NCI-H526 treated with DMSO at 0.1 percent for 48 hours (cell line): ENCODE measurements at places on chromosomes 13 and 19.

- DNase-seq: no peak
These were observed 911.3 kb upstream of the GPC6 start for GRCh38 chr13:92315265-92315664.

DNA sequence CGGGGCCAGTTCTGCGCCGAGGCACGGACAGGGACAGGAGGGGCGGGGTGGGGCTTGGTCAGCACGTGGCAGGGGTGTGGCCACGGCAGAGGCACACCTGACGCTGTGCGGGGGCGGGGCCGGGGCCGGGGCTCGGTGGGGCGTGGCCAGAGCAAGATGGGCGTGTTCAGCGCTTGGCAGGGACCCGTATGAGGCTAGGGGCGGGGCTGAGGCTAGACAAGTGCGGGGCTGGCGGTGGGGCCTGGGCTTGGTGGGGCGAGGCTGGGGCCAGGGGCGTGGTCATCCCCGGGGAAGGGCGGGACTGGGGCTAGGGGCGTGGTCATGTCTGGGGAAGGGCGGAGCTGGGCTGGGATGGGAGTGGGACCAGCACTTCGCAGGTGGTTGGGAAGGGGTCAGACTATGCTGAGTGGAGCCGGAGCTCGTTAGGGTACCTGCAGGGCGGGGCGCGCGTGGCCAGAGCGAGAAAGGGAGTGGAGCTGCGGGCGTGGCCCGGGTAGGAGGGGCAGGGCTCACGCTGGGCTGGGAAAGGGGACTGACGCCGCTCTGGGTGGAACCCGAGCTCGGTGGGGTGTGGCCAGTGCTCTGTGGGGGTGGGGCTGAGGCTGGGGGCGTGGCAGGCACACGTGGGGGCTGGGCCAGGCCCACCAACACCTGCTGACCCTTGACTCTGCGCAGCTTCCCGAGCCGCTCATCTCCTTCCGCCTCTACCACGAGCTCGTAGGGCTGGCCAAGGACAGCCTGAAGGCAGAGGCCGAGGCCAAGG lies 12.8 kb downstream of the POLR2E start:
- peak; percentile 82 for DNase-seq

DNA sequence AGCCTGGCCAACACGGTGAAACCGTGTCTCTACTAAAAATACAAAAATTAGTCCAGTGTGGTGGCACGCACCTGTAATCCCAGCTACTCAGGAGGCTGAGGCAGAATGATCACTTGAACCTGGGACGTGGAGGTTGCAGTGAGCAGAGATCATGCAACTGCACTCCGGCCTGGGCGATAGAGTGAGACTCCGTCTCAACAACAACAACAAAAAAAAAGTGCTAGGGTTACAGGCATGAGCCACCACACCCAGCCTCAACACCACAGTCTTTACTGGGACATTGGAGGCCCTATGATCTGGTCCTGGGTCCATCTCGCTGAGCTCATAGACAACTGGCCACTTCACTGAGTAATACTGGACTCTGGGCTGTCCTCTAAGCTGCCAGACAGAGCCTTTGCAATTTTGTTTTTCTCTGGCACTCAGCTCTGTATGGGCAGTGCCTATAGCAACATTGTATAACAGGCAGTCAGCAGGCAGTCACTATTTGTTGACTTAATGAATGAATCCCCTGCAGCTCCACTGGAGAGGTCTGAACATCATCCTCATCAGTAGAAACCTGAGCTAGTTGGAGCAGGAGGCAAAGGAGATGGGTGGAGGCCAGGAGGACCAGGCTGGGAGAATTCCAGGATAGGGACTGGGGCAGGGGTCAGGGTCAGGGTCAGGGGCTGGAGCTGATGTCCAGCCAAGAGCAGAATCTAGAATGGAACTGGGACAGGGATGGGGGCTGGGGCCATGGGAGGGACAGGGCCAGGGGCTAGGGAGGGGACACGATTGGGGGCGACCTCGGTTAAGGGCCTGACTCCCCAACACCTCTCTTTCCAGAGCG lies 8.1 kb downstream of the BLOC1S3 start:
- DNase-seq: no peak

GRCh38 chr19:12689012-12689411 lies 1.2 kb downstream of the GNG14 start:
- no peak for DNase-seq

DNA sequence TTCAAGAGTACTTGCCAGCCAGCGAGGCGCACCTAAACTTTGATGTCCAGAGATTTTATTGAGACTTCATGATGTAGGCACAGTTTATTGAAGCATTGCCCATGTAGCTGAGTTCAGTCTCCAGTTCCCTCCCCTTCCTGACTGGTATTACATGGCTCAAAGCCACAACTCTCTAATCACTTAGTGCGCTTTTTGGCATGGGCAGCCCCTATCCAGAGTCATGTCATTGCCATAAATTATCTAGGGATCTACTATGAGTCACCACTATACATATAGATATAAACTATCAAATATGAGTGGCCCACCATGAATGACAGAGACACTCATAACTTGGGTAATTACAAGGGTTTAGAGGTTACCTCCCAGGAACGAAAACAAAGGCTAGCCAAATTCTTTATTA lies 7.7 kb downstream of the ZNF614 start:
- DNase-seq: no peak

- DNase-seq: no peak
These were observed 13.0 kb downstream of the YIPF2 start for GRCh38 chr19:10915130-10916091.

DNA sequence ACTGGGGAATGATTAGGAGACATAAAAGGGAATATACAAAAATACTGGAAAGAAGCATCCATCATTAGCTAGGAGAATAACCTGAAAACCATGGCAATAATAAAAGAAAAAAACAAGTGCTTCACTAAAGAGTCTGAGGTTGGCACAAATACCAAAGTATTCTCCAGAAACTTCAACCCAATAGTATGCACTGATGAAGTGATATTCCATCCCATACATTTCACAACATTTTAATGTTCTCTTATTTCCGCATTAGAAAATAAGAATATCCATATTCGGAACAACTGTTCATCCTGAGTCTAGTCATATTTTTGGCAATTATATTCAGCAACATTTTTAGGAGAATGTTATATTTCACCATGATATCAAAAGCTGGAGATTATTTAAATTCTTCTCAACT lies 116.2 kb downstream of the POSTN start:
- no peak for DNase-seq

- no peak for DNase-seq
These were observed 621.4 kb downstream of the DIAPH3 start for GRCh38 chr13:59542303-59542702.

- DNase-seq: no peak
These were observed 242.9 kb upstream of the DACH1 start for GRCh38 chr13:72109863-72110262.

- DNase-seq: no peak
These were observed 8.2 kb downstream of the ZNF805 start for GRCh38 chr19:57248646-57249045.

- DNase-seq: no peak
These were observed 210.8 kb upstream of the UBL3 start for GRCh38 chr13:30061217-30061616.
